ENCODE measurements at places on chromosomes 12 and 14.

DNA sequence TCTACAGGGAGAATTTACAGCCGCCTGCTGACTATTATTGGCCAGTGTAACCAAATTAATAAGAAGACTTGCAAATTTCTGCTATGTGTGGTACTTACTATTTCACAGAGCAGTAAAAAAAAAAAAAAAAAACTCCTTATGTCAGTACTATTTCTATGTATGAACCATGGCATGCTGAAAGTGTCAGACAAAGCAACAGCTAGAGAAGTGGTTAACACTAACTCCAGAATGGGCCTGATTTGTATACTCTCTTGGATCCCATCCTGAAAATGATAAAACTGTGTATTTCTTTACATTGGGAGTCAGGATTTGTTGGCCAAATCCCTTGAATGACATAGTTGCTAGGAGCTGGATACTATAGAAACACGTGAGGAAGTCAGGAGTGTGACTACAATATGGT, 416.8 kb downstream of the EGLN3 start:
- DNase-seq, result no peak

DNA sequence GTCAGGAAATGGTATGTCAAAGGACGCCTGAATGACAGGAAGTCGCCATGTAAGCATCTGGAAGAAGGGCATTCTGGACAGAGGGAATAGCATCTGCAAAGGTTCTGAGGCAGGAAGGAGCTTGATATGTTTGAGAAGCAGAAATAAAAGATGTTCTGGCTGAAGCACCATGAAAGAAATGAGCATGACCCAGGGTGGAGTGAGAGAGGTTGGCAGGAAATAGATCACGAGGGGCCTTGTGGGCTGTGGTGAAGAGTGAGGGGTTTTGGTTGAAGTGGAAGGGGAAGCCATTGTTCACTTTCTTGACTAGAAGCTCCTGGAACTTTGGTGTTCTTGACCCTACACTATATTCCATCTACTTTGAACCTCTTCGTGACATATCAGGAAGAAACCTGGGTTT, 99.4 kb upstream of the PARP11 start:
- DNase-seq, result no peak

- no peak for DNase-seq
Observed at GRCh38 chr12:40819436-40820108, 127.3 kb downstream of the CNTN1 start.

- no peak for DNase-seq
Observed at GRCh38 chr12:85155791-85156190, 119.6 kb downstream of the LRRIQ1 start.

DNA sequence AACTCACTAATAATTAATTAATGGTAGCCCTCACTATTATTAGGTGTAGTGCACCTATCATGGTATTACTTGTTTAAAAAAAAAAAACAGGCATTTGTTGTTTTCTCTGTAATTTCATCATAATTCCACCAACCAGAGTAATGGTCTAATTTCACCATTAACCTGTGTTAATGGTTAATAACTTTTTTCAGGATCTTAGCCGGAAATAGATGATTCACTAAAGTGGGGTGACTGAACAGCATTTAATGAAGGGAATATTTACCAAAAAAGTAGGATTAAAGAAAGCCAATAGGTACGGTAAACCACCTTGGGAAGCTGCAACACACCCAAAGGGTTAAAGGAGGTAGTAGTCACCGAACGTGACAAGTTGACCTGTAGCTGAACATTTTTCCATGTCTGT, 13.0 kb downstream of the ETFBKMT start:
- DNase-seq, result no peak

DNA sequence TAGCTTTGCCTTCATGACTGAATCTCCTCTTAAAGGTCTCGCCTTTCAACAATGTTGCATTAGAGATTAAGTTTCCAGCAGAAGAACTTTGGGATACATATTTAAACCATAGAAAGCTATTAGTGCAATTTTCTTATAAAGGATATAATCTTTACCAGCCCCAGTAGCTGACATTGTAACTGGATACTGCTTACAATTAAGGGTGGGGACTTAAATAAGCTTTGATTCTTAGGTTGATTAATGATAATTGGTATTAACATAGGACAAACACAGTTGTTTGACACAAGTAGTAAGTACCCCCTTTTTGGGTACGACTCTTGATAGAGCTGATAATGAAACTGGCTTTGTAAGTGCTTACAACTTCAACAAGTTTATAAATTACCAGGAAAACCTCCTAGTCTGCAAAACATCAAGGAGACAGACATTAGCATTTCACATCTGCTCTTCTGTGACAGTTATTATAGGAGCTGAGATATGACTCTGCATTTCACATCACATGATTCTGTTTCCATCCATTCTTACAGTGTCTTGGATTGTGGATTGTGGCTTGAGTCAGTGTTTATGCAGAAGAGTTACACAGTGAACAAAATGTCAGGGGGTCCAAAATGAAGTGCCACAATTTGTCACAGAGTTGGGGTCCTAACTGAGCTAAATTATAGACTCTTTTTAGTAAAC, 249.1 kb upstream of the E2F7 start:
- DNase-seq, result no peak

- DNase-seq, result no peak
Observed at GRCh38 chr12:29799591-29799990, 15.8 kb upstream of the TMTC1 start.

- DNase-seq, result no peak
Observed at GRCh38 chr12:20339060-20339459, 29.3 kb upstream of the PDE3A start.

- DNase-seq, result no peak
Observed at GRCh38 chr12:120199595-120200306, 1.2 kb downstream of the RPLP0 start.

DNA sequence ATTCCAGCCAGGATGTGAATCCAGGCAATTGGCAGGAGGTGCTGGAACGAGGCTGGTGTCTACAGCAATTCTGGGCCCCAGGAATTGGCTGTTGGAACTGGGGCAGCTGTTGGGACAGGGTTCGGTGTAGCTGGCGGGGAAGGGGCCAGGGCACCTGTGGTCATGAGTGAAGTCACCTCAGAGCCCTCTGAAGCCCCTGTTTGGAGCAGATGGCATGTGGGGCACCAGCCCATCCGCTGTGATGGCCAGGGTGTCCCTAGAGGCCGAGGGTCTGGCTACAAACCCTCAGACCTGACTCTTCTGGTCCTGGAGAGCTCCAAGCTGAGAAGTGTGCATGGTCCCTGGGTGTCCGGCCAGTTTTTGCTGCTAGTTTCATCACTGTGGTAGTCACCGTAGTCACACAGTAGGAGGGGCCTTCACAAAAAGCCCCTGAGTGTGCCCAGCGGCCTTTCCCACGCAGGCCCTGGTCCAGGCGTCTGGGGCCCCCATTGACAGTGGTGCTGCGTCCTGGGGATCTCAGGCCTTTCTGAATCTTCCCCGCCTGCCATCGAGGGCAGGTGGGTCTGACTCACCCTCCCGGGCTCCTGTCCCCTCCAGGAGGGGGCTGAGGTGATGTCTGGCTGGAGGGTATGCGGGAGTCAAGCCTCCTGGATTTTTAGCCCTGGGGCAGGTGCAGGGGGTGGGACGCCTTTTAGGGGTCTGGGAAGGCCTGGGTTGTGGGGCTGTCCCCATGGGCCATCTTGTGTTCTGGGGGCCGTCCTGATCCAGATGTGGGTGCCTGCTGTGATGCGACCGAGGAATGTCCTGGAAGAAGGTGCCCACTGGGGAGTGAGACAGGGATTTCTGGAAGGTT, 368.0 kb downstream of the TMEM121 start:
- no peak for DNase-seq

GRCh38 chr14:71187633-71188356, 280.5 kb downstream of the PCNX1 start:
- no peak for DNase-seq

- DNase-seq, result no peak
Observed at GRCh38 chr12:48281811-48282210, 68.9 kb downstream of the ZNF641 start.

- no peak for DNase-seq
Observed at GRCh38 chr12:29537298-29537697, 39.8 kb upstream of the OVCH1 start.

GRCh38 chr14:81305065-81305464, 84.3 kb upstream of the GTF2A1 start:
- no peak for DNase-seq

DNA sequence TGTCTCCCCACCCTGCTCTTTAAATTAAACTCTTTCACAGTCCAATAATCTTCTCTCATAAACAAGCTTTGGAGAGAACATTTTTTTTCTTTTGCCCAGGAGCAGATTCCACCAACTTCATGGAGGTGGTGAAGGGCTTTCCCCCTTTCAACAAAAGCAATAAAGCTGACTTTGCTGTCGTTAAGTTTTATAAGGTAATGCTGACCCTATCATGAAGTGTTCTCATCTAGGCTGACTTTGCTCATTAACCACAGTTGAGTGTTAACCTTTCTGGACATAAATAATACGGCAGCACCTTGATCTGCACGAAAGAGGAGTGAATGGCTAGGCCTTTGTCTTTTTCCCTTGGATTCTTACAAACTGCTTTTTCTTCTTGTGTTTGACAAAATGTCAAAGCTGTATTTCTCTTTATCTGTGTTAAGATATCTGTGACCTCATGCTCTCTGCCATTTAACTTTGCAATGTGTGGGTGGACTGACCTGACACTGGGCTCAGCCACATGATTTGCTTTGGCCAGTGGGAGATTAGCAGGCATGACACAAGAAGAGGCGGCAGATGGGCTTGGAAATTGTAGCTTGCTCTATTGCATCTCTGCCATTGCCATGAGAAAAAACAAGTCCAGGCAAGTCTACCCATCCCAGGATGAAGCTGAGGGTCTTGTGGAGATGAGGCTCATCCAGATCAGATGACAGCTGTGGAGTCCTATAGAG, 470.9 kb upstream of the CCDC196 start:
- no peak for DNase-seq

DNA sequence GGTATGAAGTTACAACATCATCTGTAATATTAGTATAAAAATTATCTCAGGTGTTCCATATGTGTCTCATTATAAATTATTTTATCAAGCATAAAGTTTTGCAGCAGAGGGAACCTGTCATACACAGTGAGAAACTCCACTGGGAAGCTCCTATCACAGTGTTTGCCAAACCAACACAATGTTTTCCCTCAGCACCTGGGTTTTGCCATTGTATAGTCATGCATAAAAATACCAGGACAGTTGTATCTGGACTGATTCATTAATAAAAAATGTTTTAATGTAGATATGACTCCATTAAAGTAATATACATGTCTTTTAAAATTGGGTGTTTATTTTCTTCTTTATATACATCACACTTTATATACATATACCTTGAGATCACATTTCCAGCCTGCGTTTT, 56.6 kb downstream of the METTL25 start:
- no peak for DNase-seq

GRCh38 chr14:104588066-104588857, 8.7 kb downstream of the C14orf180 start:
- DNase-seq, result no peak

DNA sequence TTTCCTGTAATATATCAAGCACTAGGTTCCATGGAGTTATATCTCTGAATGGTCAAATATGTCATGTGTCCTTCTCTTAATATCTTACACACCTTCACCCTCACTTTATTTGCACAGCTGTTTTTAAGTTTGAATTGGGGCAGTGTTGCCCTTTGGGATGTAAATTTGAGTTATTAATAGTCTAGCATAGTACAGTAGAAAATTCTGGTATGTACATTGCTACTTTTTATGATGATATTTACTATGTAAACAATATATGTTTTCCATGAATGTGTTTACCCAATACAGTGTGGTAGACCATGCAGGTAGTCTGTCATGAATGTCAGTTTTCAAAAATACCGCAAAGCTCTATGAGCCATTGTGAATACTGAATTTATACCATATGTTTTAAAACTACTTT, 50.5 kb downstream of the METTL25 start:
- no peak for DNase-seq

- DNase-seq, result no peak
Observed at GRCh38 chr12:112967306-112967705, 11.0 kb upstream of the OAS2 start.

DNA sequence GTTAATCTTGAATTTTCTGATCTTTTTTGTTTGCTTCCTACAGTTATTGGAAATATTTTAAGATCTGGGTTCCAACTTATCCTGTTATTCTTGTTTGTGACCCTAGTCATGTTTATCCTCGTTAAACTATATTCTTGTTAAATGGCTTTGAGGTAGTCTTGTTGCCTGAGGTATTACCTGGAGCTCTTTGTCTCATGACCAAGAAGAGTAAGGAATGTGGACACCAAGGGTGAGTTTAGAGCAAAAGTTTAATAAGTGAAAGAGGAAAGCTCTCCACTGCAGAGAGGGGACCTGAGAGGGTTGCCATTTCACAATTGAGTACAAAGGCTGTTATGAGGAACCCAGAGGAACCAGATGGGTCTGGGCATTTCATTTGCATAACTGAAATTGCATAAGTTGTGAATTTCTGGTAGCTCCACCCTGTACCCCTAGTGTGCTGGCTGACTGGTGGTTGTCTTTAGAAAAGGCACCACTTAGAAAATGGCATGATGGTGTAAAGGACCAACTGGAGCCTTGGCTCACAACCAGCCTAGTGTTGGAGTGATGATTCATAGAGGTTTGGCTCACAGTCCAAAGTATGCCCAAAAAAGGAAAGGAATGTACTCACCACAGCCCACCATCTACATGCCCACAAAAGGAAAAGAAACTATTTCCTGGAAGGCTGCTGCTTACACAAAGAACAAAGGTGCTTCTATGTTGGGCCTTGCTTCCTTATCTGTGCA, 36.7 kb upstream of the RESF1 start:
- no peak for DNase-seq

- DNase-seq, result no peak
Observed at GRCh38 chr14:95675486-95675885, 10.7 kb upstream of the TCL1B start.

- no peak for DNase-seq
Observed at GRCh38 chr12:133156125-133156690, 25.1 kb upstream of the ZNF268 start.

DNA sequence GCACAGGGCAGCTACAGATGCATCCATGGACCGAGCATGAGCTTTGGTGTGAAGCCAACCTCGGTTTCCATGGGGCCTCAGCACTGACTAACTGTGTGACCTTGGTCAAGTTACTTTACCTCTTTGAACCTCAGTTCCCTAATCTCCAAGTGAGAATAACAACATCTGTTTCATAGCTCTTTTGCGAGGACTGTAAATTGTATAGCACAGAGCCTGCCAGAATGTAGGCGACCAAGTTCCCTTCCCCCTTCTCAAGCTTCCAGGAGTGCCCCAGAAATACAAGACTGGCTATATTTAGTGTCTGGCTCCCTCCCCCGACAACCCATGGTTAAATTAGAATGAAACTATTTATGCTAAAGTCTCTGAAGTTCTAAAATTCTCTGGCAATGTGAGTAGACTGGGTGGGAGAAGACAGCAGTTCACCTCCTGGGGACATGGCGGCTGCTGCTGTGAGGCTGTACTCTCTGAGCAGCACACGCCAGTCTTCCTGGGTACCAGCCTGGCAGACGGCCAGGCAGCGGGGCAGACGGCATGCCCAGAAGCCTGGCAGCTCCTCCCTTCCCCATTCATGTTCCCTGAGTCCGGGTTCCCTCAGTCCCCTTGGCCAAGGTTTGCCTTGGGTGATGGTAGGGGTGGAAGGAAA, 22.0 kb upstream of the TMED10 start:
- DNase-seq, result no peak
